ENCODE measurements at places on chromosomes 5 and 9.
A peak's percentile ranks its signal among the peaks of the same experiment; 100 is the strongest.

DNA sequence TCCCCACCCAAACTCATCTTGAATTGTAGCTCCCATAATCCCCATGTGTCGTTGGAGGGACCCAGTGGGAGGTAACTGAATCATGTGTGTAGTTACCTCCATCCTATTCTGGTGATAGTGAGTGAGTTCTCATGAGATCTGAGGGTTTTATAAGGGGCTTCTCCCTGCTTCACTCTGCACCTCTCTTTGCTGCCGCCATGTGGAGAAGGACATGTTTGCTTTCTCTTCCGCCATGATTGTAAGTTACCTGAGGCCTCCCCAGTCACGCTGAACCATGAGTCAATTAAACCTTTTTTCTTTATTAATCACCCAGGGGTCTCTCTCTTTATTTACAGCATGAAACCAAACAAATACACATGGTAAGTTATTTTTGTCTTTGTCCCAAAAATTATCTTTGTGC lies 726.1 kb downstream of the CDH18 start:
- no peak for DNase-seq

GRCh38 chr5:1437226-1437829 lies 7.9 kb downstream of the SLC6A3 start:
- peak; percentile 51 for DNase-seq

GRCh38 chr5:122064992-122065391 lies 13.1 kb downstream of the LOX start:
- DNase-seq: no peak

DNA sequence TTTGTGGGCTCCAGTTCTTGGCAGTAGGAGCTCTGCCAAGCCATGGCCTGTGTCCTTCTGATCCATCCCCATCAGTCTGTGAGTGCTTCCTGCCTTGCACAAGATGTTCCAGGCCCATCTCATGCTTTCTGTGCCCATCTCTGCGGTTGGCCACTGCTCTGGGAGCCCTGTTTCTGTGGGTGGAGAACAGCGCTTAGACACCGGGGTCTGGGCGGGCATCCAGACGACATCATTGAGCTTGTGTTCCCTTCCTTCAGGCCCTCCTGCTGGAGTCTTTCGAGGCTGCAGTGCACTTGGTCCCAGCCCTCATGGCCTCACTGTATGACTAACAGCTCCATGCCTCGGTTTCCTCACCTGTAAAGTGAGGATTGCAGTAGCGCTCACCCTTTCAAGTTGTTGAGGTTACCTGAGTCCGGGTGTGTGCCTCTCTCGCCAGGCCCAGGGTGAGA lies 14.9 kb upstream of the CARD19 start:
- DNase-seq: no peak

- DNase-seq: peak; percentile 25
These were observed 44.8 kb downstream of the PRLR start for GRCh38 chr5:35185518-35185917.

DNA sequence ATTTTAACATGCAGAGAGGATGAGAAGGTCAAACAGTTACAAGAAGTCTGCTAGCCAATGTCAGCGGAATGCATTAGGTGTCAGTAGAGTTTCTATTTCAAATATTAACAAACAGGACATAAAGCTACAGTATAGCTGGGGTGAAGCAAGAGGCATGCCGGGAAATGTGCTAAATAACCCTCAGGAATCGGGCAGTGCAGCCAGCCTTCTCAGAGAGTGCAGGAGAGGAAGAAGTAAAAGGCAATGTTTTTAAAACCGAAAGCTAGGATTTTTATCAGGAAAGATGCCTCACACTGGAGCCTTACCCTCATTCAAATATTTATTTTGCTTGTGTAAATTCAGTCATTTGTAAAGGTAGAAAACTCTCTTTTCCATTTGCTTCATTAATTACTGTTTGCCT lies 59.1 kb upstream of the SH3GL2 start:
- peak; percentile 7 for DNase-seq

- DNase-seq: no peak
These were observed 60.0 kb downstream of the ZNF608 start for GRCh38 chr5:124686239-124687004.

- DNase-seq: no peak
These were observed 299.0 kb upstream of the MSX2 start for GRCh38 chr5:174425271-174425963.

DNA sequence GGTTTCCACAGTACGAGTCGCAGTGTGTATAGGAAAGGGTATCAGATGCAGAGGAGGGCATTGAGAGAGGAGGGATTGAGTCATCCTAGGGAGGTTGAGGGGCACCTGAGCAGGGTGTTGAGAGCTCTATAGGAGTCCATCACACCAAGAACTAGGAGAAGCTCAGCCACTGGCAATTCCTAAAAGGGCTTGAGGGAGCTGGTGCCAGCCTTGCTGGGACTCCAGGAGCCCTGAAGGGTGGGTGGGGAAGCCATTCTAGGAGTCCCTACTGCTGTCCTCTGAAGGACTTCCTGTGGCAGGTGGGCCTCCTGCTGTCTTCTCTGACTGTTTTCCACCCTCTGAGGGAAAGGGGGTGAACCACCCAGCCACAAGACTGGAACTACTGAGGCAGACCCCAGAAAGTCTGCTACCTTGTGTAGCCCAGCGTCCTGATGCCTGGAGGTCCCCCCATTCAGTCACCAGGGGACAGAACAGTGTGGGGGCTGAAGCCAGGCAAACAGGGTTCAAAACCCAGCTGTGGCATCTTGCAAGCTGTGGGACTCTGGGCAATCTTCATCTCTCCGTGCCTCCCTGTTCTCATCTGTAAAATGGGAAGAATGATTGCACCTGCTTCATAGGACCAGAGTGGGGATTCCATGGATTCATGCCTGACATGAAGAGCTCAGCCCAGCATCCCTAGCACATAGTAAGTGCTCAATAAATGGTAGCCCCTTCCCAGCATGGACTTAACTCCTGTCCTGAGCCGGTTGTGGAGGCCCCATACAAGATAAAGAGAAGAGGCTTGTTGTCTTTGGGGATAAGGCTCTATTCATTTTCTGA lies 149.5 kb downstream of the C9orf50 start:
- DNase-seq: no peak

DNA sequence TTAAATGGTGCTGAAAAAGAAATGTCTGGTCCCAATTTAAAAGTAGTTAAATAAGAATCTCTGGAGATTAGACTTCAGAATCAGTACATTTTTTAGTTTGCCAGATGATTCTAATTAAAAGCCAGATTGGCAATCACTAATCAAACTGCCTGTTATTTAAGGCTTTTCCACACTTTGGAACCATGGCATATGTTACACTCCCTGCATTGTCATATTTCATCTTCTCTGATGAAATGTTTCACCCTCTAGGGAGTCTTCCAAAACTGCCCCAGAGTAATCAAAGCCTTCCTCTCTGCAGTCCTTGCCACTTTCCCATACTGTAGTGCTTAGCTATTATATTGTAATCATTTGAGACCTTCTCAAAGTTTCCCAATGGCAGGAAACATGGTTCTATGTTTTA lies 17.5 kb upstream of the OR13C9 start:
- no peak for DNase-seq

DNA sequence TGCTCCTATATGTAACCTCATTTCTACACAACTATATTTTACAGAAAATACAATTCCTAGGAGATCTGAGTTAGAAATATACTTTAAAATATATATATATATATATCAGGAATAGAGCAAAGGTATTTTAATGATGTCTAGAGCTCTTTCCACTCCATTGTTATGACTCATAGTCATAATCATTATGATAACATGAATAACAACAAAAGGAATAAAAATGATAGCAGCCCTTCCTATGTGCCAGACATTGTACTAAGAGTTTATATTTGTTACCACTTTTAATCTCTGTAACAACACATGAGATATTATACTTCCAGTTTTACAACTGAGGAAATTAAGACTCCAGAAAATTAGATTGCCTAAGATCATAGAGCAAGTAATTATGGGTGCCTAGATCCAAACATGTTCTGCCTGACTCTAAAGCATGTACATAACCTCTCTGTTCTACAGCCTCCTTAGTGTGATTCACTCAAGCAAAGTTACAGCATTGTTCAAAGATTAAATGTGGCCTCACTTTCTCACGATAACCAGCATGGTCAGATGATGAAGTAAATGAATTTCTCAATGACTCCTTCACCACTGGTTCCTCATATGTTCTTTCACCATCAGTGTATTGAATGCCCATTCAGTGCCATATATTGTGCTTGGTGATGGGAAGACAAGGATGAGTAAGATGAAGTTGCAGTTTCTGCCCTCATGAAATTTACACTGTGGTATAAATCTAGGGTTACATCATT lies 452.1 kb downstream of the EFNA5 start:
- DNase-seq: no peak

GRCh38 chr5:156815988-156816599 lies 34.0 kb upstream of the PPP1R2B start:
- no peak for DNase-seq

DNA sequence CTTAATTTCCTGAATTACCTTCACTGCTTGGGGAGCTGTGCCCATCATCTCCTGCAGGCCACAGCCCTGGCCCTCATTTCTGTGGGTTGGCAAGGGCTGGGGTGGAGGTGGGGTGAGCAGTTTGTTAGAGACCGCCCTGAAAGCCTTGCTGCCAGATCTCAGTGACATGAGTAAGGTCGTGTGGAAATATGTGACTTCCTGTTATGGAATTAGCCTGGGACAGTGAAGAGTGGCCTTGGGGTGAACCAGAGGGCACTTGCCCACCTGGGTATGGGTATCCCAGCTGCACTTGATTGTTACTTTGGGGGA lies 2.5 kb upstream of the HNRNPAB start:
- no peak for DNase-seq

- no peak for DNase-seq
These were observed 44.0 kb downstream of the IRF1 start for GRCh38 chr5:132446621-132447020.

- no peak for DNase-seq
These were observed 623.3 kb downstream of the HINT1 start for GRCh38 chr5:130541617-130542221.

DNA sequence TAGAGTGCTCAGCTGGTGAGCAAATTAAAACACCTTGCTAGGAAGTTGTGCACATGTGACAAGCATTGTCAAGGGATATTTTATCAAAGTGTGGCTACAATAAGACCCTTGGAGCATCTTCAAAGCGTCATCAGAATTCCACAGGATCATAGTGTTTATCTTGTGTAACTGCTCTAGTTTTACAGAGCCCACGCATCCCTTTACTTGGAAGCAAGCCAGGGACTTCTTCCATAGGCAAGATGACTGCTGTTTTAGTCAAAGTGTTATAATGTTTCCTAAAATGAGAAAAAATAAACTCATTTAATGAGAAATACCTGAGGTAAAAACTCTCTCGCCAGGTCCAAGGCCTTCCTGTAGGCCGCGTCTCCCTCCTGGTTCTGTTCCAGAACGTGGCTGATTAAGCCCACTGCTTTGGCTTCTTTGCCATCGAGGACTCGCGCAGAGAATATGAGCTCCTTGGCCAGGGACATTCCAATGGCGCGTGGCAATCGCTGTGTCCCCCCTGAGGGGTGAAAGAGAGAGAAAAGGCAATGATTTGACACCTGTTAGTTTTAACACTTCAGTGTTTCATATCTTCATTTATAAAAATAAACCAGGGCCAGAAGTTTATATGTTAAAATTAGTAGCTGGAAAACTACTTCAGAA lies 141.1 kb downstream of the AUH start:
- no peak for DNase-seq

GRCh38 chr9:107312376-107313050 lies 29.4 kb downstream of the RAD23B start:
- no peak for DNase-seq

DNA sequence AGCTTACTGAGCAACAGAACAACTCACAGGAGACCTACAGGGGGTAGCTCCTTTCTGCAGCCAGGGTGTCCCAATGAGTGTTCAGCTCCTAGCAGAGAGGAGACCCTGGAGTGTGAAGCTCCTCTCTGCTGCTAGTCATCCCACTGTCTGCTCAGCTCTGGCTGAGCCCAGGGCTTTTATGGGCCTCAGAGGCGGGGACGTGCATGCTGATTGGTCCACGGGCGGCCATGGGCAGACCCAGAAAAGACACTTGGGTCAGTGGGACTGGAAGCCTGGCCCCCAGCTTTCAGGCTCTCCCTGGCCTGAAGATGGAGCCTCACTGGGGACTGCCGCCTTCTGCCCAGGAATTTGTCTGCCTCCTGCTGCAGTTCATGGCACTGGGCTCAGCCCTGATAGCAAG lies 40.6 kb downstream of the TSPAN17 start:
- DNase-seq: no peak

GRCh38 chr9:113456235-113456634 lies 7.3 kb upstream of the RGS3 start:
- no peak for DNase-seq

- DNase-seq: no peak
These were observed 13.3 kb upstream of the WHRN start for GRCh38 chr9:114518599-114519022.

- DNase-seq: peak; percentile 8
These were observed 316.3 kb downstream of the GABRB2 start for GRCh38 chr5:161230221-161230620.

DNA sequence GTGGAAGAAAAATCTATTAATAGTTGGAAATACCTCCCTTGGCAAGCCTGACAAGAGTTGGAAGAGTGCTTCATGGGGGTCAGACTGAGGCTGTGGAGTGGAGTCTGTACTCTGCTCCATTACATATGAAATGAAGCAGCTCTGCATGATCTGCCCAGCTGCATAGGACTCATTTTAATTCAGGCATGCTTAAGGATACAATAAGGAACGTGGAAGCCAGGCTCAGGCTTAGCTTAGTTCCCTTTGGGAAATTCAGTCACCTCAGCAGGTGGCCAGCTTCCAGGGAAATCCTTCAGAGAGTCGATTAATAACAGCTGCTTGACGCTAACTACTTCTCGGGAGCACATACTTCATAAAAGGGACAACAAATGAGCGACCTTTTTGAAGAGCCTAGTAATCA lies 1672.9 kb upstream of the WWC1 start:
- DNase-seq: no peak

- no peak for DNase-seq
These were observed 145.1 kb downstream of the MARCHF11 start for GRCh38 chr5:16034319-16035001.

- no peak for DNase-seq
These were observed 106.4 kb downstream of the CDK5RAP2 start for GRCh38 chr9:120473608-120474007.

GRCh38 chr9:112881331-112881730 lies 9.3 kb downstream of the SLC46A2 start:
- no peak for DNase-seq

DNA sequence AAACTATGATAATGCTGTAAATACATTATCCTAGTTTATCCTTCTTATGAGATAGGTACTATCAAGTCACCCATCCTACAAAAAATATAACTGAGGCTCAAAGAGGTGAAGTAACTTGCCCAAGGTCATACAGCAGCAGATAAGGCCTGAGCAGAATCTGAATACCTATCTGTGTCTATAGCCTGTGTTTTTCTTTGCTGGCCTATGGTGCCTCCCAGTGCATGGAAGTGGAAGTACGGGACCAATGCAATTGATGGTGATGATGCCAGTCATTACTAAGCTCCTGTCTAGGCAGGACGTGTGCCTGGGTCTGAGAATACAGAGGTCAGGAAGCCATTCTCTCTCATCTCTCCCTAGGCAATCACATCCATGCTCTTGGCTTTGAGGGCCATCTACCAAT lies 67.8 kb downstream of the FAT2 start:
- DNase-seq: peak; percentile 78

- DNase-seq: peak; percentile 32
These were observed 53.2 kb downstream of the TRIP13 start for GRCh38 chr5:945691-946551.

Data from NCI-H526 (cell line).